ENCODE measurements at places on chromosomes 6 and 20.

DNA sequence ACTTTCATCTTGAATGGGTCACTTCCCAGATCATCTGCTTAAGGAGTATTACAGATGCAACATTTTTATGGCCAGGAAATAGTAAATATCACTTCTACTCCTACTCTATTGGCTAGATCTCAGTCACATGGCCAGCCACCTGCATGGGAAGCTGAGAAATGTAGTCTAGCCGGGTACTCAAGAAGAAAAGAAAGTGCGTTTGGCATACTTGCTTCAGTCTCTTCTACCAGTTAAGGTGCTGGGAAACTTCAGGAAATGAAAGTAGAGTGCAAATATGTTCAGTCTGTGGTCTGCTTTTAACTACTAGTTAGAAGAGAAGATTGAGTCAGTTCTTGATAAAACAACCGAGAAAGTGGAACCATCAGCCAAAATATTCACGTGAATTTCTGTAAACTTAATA lies 129.2 kb downstream of the PDSS2 start:
- DNase-seq, result no peak

- no peak for DNase-seq
Observed at GRCh38 chr6:150672800-150673199, 73.1 kb downstream of the PLEKHG1 start.

GRCh38 chr6:11585426-11586016 lies 48.0 kb downstream of the TMEM170B start:
- no peak for DNase-seq

- no peak for DNase-seq
Observed at GRCh38 chr6:169618526-169619490, 83.0 kb downstream of the WDR27 start.

All from sciatic nerve (tissue), 2 donors.